Dorsolateral prefrontal cortex (tissue), 122 donors: ENCODE measurements at places on chromosomes 3 and 15. TPM values are rescaled to one million over a fixed set of nuclear protein-coding genes. Genes with fewer than 3 reads are reported as not detected.

C3orf20 gene
- total RNA-seq, result 1.6 TPM

GOLGA8H gene
- total RNA-seq, result 0.43 TPM

TEX55 gene
- not detected for total RNA-seq

NUSAP1 gene
- 1.1 TPM for total RNA-seq

IL17RB gene
- total RNA-seq, result 33.3 TPM

PIGB gene
- 8.8 TPM for total RNA-seq

CLEC3B gene
- 3.4 TPM for total RNA-seq

THAP10 gene
- total RNA-seq, result 11.6 TPM

DPPA2 gene
- not detected for total RNA-seq

MYL3 gene
- 3.2 TPM for total RNA-seq

GRCh38 chr15:85578941-85579701, 198.7 kb downstream of the AKAP13 start:
- DNase-seq, result no peak

DNA sequence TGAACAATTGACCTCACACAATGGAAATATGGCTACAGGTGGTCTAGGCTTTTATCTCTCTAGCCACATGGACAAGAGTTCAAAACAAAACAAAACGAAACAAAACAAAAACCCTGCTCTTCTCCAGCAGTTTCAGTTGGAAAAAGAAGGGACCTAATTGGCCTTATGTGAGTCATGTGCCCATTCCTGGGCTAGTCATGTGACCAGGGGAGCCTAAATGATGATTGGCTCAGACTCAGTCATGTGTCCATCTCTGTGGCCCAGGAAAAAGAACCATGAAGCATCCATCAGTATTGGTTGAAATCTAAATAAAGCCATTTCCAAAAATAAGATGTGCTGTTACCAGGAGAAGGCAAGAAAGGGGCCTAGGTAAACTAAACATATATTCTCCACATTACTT, 96.8 kb downstream of the ANXA2 start:
- DNase-seq, result no peak

- DNase-seq, result no peak
Measured at GRCh38 chr3:107227091-107227490, 150.1 kb upstream of the CCDC54 start.

GRCh38 chr15:89329329-89330084, 5.1 kb downstream of the POLG start:
- DNase-seq, result no peak

DNA sequence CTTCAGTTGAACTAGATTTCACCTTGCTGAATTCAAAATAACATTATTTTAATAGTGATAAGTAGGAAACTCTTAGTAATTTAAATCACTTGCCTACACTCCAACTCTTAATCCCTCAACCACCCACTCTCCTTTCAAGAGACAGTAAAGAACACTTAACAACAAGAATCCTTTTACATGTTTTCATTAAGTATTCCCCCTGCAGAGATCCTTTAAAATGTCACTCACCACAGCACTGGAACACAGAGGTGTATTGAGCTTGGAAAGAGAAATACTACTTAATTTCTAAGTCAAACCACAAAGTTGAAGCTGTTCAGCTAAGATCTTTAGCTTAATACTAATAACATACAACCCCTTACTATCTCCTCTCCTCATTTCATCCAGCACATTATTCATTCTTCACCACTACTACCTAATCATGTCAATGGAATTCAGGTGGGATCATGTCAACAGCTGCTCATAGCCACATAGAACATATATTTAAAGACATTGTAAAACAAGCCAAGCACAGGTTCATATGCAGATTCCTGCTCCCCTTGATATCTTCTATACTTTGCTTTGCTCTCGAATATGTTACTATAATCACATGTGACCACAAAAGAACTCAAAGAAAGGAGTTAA, 40.5 kb downstream of the IMPG2 start:
- DNase-seq, result no peak

- DNase-seq, result no peak
Measured at GRCh38 chr15:51277101-51277500, 61.3 kb downstream of the CYP19A1 start.

DNA sequence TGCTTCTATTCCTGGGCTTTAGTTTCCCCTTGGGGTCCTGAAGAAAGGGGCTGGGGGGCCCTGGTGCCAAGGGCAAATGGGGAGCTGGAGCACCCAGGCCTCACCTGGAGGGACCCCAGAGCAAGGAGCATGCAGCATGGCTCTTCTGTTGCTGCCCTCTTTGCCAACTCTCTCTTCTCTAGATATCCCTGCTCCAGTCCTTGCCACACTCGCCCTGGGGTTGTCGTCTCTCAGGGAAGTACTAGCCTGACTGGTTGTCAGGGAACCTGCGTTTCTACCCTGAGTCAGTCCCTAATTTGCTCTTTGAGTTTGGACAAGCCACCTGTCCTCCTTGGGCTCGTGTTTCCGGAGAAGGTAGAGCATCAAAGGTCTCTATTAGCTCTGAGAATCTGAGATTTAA, 63.7 kb upstream of the UBE2Q2 start:
- no peak for DNase-seq

GRCh38 chr15:48062148-48062872, 58.5 kb upstream of the SLC24A5 start:
- no peak for DNase-seq

DNA sequence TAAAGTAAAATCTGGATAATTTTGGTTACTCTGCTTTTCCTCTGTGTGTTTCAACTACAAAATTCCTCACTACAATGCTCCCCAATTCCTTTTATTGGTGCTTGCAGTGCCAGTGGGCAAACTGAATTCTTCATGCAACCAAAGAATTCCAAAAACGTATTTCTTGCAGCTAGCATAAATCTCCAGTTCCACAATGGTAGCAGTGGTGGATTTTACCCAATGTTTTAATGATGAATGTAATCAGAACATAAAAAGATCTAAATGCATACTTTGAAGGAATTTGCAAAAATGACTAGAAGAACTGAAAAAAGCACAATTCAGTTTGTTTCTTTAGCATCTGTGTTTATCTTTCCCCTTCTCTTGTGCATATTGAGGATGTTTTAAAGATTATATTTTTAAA, 359.6 kb upstream of the TPRG1 start:
- no peak for DNase-seq

DNA sequence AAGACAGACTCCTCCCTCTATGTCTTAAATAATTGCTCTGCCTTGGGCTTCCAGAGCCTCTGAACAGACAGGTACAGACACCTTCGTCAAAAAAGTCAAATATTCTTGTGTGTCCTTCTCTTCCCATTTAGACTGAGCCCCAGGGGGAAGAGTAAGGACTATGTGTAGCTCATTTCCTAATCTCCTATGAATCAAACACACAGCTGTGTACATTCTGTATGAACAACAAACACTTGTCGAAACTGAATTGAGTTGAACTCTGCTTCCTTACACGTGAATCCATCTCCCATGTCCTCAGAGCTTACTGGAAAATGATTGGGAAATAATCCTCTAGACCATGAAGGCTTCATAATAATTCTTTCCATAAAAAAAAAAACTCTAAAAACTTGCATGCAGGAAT, 80.8 kb downstream of the MOBP start:
- no peak for DNase-seq

DNA sequence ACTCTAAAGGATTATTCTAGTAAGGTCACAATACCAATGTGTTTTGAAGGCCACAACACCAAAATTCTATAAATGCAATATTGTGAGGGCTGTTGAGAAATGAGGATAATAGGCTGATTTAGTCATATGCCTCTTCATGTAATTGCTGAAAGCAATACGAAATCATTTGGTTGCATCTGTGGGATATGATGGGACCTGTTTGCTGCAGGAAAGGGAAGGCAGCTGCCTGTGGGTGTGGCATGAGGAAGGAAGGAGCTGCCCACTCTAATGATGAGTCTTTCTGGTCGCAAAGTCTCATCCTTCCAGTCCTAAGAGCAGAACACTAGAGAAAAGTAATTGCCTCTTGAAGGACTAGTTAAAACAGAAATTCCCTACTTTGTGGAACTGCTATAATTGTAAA, 245.3 kb upstream of the ZPLD1 start:
- DNase-seq, result no peak

- no peak for DNase-seq
Measured at GRCh38 chr3:98003306-98003969, 31.2 kb upstream of the RIOX2 start.

GRCh38 chr3:196063971-196064370, 17.9 kb downstream of the TFRC start:
- no peak for DNase-seq

GRCh38 chr3:42098171-42098570, 7.0 kb downstream of the TRAK1 start:
- no peak for DNase-seq
